Naive thymus-derived CD8-positive, alpha-beta T cell (primary cell): ENCODE measurements at places on chromosomes 6 and 20.

DNA sequence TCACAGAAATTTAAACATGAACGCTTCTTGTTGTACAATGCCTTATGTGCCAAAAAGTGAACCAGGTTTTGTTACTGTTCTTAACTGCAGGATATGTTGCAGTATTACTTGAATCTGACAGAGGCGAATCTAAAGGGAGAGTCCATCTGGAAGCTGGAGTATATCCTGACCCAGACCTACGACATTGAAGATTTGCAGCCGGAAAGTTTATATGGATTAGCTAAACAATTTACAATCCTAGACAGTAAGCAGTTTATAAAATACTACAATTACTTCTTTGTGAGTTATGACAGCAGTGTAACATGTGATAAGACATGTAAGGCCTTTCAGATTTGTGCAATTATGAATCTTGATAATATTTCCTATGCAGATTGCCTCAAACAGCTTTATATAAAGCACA lies 19.9 kb downstream of the SMPDL3A start:
- no peak for DNase-seq

- no peak for DNase-seq
Observed at GRCh38 chr20:61055180-61056010, 196.7 kb upstream of the CDH4 start.

DNA sequence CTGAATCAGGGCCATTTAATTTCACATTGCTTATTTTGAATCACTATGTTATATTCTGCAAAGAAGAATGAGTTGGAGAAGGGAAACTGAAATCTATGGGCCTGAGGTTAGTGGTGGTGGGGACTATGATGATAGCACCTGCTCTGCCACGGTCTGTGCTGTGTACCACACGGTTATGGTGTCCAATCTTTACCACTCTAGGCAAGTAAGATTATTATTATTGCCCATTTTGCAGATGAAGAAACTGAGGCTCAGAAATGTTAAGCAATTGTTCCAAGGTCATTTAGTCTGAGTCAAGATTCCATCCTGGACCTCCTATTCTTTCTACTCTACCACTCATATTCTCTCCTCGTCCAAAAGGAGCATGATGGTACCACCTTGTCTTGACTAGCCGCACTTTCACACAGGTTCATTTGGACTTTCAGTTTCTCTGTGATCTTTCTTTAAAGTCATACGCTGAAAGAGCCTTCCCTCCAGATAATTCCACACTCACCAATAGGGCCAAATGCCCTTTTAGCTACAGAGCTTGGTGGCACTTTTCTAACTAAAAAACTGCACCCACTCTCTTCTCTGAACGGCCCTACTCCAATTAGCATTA lies 56.2 kb downstream of the GFOD1 start:
- DNase-seq = no peak

GRCh38 chr6:143575440-143575839 lies 63.9 kb upstream of the FUCA2 start:
- DNase-seq = peak; percentile 43

DNA sequence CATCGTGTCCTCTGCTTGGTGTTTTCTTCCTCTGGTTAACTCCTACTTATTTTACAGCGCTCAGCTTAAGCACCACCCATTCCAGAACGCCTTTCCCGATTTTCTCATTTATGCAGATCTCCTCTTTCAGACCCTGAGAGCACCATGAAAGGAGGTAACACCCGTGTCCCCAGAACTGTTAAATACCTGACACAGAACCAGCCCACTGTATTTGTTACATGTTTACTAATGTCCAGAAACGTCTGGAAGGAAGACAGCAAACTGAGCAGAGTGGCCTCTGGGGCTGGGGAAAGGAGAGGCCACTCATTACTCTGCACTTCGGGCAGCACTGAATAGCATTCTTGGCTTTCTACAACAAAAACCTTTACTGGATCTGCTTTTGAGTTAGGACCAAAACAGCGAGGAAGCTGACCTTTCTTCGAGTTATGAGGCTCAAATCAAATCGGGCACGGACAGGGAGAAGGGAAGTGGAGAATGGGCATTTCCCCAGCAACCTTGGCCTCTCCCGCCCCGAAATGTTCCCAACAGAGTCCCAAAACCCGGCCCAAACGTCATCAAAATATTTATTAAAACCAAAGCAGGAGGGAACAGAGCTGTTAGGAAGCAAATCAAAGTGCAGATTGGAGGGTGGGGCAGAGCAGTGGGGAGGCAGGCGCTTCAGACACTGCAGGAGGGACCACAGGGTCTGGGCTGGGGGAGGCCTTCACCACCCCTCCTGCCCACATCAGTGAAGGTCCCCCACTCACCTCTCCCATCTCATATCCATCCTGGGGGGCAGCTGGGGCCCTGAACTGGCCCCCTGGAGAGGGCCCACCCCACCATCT lies 1.1 kb upstream of the NECAB3 start:
- DNase-seq = no peak
